Activated CD4-positive, alpha-beta T cell treated with anti-CD3 and anti-CD28 coated beads, Interleukin-2, amount 10 ng/mL, durations not matched to agents 7 days and 5 days (primary cell): ENCODE measurements at places on chromosomes 11 and 22. TPM values are rescaled to one million over a fixed set of nuclear protein-coding genes. Genes with fewer than 3 reads are reported as not detected.
A peak's percentile ranks its signal among the peaks of the same experiment; 100 is the strongest.

Gene MMP7
- not detected for total RNA-seq

Gene TEF
- total RNA-seq: 3.4 TPM

Gene THY1
- total RNA-seq: 0.15 TPM

Gene OR10D3
- not detected for total RNA-seq

GRCh38 chr11:24637520-24637919, 140.7 kb downstream of the LUZP2 start:
- H3K4me3 ChIP-seq: no peak overlapping the region
- no peak for DNase-seq
- no peaks in the 10 kb centered on the region for H3K27me3 ChIP-seq
- no peaks in the 10 kb centered on the region for H3K36me3 ChIP-seq

- no peak overlapping the region for H3K4me3 ChIP-seq
- H3K4me1 ChIP-seq: no peaks in the 10 kb centered on the region
- no peak for DNase-seq
These were observed 44.2 kb downstream of the SNX19 start for GRCh38 chr11:130872102-130872501.

DNA sequence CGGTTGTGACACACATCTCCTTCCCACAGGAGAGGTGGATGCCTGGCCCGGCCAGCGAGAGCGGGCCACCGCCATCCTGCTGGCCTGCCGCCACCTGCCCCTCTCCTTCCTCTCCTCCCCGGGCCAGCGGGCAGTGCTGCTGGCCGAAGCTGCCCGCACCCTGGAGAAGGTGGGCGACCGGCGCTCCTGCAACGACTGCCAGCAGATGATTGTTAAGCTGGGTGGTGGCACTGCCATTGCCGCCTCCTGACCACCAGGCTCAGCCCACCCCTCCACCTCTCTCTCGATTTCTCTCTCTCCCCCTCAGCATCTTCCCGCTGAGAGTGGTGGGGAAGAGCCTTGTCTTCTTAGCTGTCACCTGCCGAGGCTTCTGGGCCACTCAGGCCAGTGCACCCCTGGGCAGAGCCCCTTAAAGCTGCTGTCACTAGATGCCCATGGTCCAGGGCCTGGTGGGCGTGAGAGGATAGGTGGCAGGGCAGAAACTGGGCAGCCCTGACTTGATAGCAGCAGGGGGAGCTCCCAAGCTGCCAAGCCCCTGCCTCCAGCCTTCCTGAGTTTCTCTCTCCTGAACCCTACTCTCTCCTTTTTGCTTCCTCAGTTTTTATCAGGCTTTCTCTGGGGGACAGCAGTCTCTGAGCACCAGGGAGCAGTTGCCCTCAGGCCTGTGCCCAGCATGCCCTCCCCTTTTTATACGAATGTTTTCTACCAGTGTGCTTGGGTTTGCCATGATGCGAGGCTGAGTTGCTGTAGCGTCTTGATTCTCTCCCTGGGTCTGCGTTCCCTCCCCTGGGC, 9.3 kb downstream of the SHISA8 start:
- no peak overlapping the region for H3K27ac ChIP-seq
- H3K27me3 ChIP-seq: peaks cover 7% of the 10 kb centered on the region
- peaks cover 21% of the 10 kb centered on the region for H3K4me1 ChIP-seq
- peaks cover 20% of the 10 kb centered on the region for H3K36me3 ChIP-seq
- H3K4me3 ChIP-seq: no peak overlapping the region

- peak overlapping the region; percentile 84 for H3K27ac ChIP-seq
- H3K27me3 ChIP-seq: no peaks in the 10 kb centered on the region
- no peak overlapping the region for H3K4me3 ChIP-seq
- DNase-seq: no peak
These were observed 4.7 kb downstream of the SCYL1 start for GRCh38 chr11:65529475-65530156.

- H3K27ac ChIP-seq: no peak overlapping the region
- no peaks in the 10 kb centered on the region for H3K36me3 ChIP-seq
- peaks cover 4% of the 10 kb centered on the region for H3K27me3 ChIP-seq
- DNase-seq: no peak
These were observed 202.5 kb downstream of the TRIM29 start for GRCh38 chr11:119935349-119935925.

- H3K36me3 ChIP-seq: no peaks in the 10 kb centered on the region
- no peak for DNase-seq
These were observed 136.2 kb downstream of the ELP4 start for GRCh38 chr11:31645747-31646146.

- peak overlapping the region; percentile 91 for H3K27ac ChIP-seq
- H3K4me3 ChIP-seq: peak overlapping the region; percentile 69
- DNase-seq: peak; percentile 45
- no peaks in the 10 kb centered on the region for H3K36me3 ChIP-seq
- peaks cover 4% of the 10 kb centered on the region for H3K27me3 ChIP-seq
These were observed 15.6 kb downstream of the MOV10L1 start for GRCh38 chr22:50105208-50106100.

DNA sequence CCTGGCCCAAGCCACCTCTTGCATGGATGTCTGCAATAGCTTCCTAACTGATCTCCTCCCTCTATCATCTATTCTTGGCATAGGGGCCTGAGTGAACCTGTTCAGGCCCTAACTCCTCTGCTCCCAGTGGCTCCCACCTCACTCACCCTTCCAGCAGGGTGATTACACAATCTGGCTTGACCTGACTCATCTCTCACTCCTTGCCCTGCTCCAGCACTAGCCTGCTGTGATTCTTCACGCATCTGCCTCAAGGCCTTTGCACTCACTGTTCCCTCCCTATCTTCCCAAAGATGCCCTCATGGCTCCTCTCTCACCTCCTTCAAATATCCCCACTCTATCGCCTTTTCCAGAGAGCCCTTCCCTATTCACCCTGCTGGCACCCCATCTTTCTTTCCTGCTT, 10.5 kb downstream of the SCN4B start:
- peaks cover 66% of the 10 kb centered on the region for H3K27me3 ChIP-seq
- H3K4me3 ChIP-seq: no peak overlapping the region
- H3K36me3 ChIP-seq: no peaks in the 10 kb centered on the region
- peaks cover 11% of the 10 kb centered on the region for H3K4me1 ChIP-seq
- H3K27ac ChIP-seq: no peak overlapping the region

DNA sequence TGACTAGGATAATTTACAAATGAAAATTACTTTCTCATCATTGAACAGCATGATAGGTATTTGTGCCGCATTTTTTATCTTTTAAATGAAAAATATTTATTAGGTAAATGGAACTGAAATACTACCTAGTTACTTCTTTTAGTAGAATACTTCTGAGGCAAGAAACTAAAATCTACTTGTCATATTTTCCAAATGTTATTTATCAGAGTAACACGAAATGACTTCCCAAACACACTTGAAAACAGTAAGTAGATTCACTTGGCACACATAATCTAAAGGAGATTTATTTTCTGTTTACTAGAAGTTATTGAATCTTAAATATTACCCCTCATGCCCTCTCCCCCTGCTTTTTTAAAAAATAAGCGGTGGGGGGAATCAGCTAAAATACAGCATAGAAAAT, 2.3 kb downstream of the QSER1 start:
- no peak overlapping the region for H3K27ac ChIP-seq
- no peak overlapping the region for H3K4me3 ChIP-seq
- H3K36me3 ChIP-seq: peaks cover 6% of the 10 kb centered on the region
- peaks cover 9% of the 10 kb centered on the region for H3K27me3 ChIP-seq
- DNase-seq: no peak
- peaks cover 51% of the 10 kb centered on the region for H3K4me1 ChIP-seq

- H3K36me3 ChIP-seq: no peaks in the 10 kb centered on the region
- H3K4me1 ChIP-seq: no peaks in the 10 kb centered on the region
- no peak overlapping the region for H3K27ac ChIP-seq
- H3K4me3 ChIP-seq: no peak overlapping the region
- H3K27me3 ChIP-seq: no peaks in the 10 kb centered on the region
These were observed 16.0 kb upstream of the MIF start for GRCh38 chr22:23878219-23878618.

DNA sequence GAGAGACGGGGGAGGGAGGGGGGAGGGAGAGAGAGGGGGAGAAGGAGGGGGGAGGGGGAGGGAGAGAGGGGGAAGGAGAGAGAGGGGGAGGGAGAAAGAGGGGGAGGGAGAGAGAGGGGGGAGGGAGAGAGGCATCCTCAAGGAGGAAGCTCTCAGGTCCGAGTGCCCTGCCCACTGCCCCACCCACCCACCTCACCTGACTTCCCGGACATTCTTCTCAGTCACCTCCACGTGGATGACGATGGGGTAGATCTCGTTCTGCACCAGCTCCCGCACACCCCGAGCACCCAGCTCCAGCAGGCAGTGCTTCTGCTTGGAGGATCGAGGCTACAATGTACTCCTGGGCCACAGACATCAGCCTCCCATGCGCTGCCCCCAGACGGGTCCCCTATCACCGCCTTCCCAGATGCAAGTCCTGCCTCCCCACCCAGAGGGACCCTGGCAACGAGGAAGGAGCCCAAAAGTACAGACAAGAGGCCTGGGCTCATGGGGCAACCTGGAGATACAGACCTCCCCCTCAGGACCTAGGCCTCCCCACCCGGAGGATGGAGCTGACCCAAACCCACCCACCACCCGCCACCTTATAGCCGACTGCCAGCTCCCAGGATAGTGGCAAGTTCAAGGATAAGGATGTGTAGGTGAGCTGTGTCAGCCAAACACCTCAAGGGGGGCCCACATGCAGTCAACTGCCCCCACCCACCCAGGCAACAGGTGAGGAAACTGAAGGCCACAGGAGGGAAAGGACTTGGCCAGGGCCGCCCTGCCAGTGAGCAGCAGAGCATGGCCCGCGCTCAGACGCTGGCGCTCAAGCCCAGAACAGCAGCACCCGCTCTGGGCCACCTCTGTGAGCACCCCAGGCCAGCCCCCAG, 5.6 kb upstream of the MFNG start:
- no peak for DNase-seq
- H3K4me3 ChIP-seq: no peak overlapping the region
- H3K27ac ChIP-seq: peak overlapping the region; percentile 80
- no peaks in the 10 kb centered on the region for H3K27me3 ChIP-seq
- peaks cover 45% of the 10 kb centered on the region for H3K4me1 ChIP-seq

DNA sequence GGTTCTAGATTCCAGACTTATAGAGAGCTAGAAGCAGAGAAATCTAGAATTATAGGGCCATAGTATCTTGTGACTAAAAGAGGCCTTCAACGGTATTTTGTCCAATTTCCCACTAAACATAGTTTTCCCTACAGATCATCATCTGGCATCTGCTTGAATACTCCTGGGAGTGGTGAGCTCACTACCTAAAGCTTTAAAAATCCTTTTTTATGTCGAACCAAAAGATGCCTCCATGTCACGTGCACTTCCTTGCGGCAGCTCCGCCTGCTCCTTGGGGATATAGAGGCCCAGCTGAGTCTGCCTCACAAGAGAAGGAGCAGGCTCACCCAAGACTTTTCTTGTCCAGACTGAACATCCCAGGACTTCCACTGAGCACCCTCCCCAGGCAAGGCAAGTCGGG, 4.3 kb upstream of the MB start:
- H3K36me3 ChIP-seq: no peaks in the 10 kb centered on the region
- no peak overlapping the region for H3K4me3 ChIP-seq
- no peak overlapping the region for H3K27ac ChIP-seq
- no peak for DNase-seq
- peaks cover 7% of the 10 kb centered on the region for H3K4me1 ChIP-seq
- peaks cover 6% of the 10 kb centered on the region for H3K27me3 ChIP-seq

- DNase-seq: peak; percentile 24
- peak overlapping the region; percentile 73 for H3K4me3 ChIP-seq
- no peaks in the 10 kb centered on the region for H3K36me3 ChIP-seq
- no peak overlapping the region for H3K27ac ChIP-seq
- H3K27me3 ChIP-seq: peaks cover 56% of the 10 kb centered on the region
These were observed 63.6 kb downstream of the NFAM1 start for GRCh38 chr22:42368379-42369249.

DNA sequence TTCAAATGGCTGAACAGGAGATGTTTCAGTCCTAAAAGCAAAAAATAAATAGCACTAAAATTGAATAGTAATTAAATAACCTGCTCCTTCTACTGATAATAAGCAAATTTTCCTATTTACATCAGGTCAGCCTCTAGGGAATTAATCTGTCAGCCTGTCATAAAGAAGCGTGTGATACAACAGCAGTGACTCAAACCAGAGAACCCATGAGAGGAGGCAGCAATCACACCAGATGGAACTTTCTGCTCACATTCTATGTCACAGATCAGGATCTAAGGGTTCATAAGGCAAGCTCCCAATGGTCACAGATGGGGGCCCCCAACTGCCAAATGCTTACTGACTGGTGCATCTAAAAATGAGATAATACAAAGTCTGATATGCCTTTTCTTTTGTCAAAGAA, 41.1 kb downstream of the RBFOX2 start:
- no peak overlapping the region for H3K4me3 ChIP-seq
- no peaks in the 10 kb centered on the region for H3K4me1 ChIP-seq
- peaks cover 6% of the 10 kb centered on the region for H3K27me3 ChIP-seq
- no peak overlapping the region for H3K27ac ChIP-seq
